ENCODE measurements at places on chromosomes 2 and 18. TPM values are rescaled to one million over a fixed set of nuclear protein-coding genes. Genes with fewer than 3 reads are reported as not detected.

KCNG2 gene
- total RNA-seq = 6.0 TPM

GRCh38 chr2:206125901-206126300 lies 33.3 kb downstream of the NDUFS1 start:
- DNase-seq = no peak

DNA sequence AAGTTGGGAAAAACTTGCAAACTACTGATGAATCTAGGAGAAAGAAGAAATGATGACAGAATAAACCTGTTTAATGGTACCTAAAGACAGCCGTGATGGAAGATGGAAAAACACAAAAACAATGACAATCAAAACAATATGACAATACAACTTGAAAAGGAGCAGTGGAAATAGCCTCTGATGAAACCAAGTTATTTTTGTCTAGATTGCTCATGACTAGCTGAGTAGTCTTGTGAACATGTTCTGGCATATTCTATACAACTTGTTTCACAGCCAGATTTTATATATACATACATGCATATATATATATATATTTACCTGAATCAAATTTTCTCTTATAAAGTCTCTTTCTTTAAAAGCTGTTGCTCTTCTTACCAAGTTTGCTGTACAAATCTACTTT lies 439.1 kb downstream of the TGIF1 start:
- no peak for DNase-seq

DNA sequence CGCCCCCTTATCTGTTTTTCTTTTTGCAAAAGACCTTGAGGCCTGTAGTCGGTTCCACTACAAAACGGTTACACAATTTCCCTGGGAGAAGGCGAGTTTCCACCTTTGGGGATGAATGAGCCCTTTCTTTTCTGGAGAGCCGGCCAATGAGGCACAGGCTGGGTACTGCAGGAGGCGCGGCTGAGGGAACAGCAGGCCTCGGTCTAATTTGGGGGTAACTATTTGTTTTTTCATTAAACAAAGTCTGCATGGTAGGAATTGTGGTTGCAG lies 129.2 kb downstream of the MYCN start:
- no peak for DNase-seq

GRCh38 chr18:49183921-49184320 lies 233.2 kb upstream of the SMAD7 start:
- no peak for DNase-seq

DNA sequence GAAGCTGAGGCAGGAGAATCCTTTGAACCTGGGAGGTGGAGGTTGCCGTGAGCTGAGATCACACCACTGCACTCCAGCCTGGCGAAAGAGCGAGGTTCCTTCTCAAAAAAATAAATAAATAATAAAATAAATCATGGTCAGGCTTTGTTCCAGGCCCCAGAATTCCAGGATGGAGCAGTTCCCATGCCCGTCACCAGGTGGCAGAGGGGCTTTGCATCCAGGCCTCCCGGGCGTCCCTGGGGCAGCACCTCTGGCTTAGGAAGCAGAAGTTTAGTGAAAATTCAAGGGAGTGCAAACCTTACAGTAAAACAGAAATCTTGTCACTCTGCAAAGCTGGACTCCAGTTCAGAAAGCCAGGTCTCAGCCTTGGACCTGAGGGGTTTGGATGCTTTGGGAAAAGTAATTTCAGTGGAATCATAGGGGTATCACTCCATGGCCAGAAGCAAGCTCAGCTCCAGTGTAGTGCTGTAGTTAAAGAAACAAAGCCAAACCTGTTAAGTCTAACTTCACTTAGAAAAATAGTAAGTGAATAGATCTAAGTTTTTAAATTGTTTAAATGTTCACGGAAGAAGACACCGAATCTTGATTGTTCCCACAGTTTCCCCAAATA lies 512.7 kb downstream of the CMPK2 start:
- DNase-seq = no peak

- no peak for DNase-seq
These were observed 43.5 kb downstream of the INSIG2 start for GRCh38 chr2:118131771-118132170.

- DNase-seq = peak; percentile 40
These were observed 82.0 kb upstream of the SLC66A3 start for GRCh38 chr2:11073251-11073650.

DNA sequence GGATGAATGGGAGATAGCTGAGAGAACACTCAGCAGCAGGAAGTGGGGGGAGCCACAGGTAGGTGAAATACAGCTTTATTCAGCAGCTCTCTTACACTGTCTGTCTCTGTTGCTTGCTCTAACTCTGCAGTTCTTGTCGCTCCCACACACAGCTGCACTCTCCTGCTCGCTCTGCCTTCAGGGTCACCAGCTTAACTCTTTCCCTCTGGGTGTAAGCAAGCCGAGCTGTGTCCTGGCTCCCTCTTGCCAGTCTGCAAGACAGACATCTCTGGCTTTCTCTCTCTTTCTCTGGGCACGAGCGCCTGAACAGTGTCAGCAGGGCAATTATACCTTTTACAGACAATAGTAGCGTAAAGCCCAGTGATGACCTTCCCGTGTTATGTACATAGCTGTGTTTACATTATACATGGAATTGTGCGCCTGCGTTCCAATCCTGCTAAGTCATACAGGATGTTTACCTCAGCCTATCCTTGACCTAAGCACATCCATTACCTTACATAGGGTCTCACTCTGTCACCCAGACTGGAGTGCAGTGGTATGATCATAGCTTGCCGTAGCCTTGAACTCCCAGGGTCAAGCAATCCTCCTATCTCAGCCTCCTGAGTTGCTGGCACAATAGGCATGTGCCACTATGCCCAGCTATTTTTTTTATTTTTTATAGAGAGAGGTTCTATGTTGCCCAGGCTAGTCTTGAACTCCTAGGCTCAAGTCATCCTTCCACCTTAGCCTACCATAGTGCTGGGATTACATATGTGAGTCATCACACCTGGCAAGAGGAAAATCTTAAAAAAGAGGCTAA lies 57.8 kb upstream of the CHN1 start:
- DNase-seq = no peak

All from NCI-H460 (cell line).